ENCODE measurements at places on chromosomes 5 and 9.
A peak's percentile ranks its signal among the peaks of the same experiment; 100 is the strongest.

GRCh38 chr9:456365-456764 lies 241.7 kb downstream of the DOCK8 start:
- peak; percentile 12 for DNase-seq

DNA sequence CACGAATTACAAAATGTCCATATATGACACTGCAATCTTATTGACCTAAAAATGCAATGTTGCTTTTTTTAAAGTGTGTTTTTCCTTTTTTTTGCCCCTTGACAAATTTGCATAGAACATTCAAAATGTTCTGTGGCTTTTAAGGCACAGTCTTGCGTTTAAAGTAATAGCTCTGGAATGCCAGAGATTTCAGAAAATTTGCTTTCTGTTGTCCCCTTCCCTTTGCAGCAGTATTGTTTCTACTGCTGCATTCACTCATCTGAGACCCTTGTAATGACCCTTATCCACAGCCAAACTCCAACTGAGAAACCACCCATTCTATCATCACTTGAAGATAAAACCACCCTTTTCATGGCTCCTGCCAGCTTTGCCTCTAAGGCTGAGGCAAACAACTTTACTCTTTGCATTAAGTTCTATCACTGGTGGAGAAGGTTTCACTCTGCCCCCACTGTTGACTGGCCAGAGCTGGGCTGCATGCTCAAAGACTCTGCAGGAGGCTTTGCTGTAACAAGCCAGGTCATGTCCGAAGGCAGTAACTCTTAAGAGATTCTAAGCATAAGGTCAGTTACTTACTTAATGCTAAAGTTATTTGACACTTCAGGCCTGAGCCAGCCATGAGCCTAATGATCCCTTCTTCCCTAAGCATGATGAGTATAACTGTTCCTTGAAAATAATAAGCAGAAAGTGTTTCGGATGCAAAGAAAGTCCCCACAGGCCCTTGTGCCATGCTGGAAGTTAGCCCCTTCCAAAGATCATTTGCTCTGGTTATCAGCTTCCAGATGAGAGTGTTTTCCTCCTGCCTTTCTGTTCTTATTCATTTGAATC lies 101.9 kb downstream of the CD180 start:
- DNase-seq = peak; percentile 29

DNA sequence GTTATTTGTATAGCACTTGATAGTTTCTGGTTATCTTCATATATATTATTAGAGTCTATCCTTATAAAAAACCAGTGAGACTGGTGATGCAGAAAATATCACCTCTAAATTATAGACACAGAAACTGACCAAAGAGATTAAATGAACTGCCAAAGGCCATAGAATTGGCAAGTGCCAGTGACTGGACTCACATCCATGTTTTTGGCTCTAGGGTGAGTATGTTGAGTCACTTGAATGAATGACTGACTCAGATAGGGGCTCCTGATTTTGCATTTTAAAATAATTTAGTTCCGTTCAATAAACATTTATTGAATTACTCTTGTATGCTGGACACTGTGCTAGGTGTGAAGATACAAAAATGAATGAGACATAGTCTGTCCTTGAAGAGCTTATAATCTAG lies 70.7 kb downstream of the NR2F1 start:
- no peak for DNase-seq

GRCh38 chr5:157067005-157067404 lies 8.1 kb upstream of the HAVCR1 start:
- no peak for DNase-seq

DNA sequence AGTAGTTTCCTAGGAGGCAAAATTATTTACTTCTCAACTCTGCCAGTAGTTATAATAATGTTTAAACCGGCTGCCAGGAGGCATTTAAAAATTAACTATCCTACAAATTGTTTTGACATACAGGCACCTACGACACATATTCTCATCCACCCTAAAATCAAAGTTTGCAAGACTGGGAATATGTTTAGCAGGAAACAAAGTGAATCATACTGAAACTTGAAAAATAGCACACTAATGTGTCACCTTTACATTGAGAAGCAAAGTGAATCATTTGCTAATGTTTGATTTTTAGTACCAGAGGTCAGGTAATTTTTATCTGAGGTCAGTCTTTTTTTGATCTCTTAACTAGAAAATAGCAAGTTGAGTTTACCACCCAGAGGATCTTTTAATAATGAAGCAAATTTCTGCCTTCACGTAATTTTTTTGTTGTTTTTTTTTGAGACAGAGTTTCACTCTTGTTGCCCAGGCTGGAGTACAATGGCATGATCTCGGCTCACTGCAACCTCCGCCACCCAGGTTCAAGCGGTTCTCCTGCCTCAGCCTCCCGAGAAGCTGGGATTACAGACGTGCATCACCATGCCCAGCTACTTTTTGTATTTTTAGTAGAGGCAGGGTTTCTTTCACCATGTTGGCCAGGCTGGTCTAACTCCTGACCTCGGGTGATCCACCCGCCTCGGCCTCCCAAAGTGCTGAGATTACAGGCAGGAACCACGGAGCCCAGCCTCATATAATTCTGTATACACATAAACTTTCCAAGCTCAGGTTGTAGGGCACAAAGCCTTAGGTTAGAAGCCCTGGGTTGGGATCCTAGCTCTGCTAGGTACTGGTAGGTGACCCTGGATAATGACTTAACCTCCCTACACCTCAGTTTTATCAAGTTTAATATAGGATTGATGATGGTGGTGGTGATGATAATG lies 124.3 kb downstream of the UGCG start:
- no peak for DNase-seq

GRCh38 chr5:53322257-53322656 lies 158.2 kb upstream of the FST start:
- DNase-seq = no peak

DNA sequence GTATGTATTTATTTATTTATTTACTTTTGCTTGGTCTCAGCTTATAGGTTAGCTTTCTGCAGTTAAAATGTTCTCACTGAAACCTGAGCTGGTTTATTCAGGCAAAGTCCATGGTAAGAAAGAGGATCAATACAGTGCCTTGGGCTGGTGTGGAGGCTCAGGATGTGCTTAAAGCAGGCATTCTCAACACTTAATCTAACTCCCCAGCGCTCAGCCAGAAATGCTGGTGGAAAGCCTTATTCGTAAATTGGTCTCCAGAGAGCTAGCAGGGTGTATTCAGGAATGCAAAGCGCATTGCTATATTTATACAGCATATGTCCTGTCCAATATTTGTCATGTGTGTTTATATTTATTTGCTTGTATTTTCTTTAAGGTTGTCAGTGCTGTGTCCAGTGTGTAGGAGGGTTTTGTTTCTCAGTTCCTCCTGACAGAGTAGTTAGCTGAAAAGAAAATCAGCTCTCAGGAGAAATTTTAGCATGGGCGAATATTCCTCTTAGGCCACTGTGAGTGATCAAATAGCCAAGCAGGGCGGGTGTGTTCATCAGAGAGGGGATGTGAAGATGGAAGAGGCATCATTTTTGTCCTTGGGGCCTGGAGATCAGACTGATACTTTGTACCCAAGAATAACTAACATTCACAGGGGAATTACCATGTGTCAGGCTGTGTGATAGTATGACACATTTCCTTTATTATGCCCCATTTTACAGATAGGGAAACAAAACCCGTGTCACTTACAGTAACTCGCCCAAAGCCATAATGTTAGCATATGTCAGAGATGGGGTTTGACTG lies 65.8 kb downstream of the DOCK2 start:
- DNase-seq = no peak

- DNase-seq = no peak
Measured at GRCh38 chr5:179827680-179828079, 7.0 kb downstream of the SQSTM1 start.

GRCh38 chr9:135220601-135221575 lies 133.4 kb downstream of the OLFM1 start:
- no peak for DNase-seq

DNA sequence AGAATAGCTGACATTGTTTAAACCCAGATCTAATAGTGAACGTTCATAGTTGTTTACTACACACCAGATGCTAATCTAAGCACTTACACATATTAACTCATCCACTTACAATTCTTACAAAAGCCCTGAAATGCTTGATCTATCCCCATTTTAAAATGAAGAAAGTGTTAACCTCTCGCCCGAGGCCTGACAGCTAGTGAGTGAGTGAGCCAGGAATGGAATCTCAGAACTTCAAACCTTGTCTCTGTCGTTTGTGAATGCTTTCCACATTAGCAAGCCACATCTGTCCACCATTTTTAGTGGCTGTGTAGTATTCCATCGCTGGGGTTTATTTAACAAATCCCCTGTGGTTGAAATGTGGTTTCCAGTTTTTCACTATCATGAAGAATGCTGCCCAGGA lies 24.9 kb upstream of the NEURL1B start:
- no peak for DNase-seq

- DNase-seq = no peak
Measured at GRCh38 chr9:112780450-112781036, 30.0 kb downstream of the SNX30 start.

- no peak for DNase-seq
Measured at GRCh38 chr5:153952893-153953292, 85.8 kb downstream of the FAM114A2 start.

- DNase-seq = no peak
Measured at GRCh38 chr9:134296301-134297082, 29.8 kb upstream of the RXRA start.

GRCh38 chr9:131937451-131937850 lies 142.2 kb downstream of the MED27 start:
- no peak for DNase-seq

GRCh38 chr5:113474100-113474728 lies 14.0 kb downstream of the MCC start:
- no peak for DNase-seq

DNA sequence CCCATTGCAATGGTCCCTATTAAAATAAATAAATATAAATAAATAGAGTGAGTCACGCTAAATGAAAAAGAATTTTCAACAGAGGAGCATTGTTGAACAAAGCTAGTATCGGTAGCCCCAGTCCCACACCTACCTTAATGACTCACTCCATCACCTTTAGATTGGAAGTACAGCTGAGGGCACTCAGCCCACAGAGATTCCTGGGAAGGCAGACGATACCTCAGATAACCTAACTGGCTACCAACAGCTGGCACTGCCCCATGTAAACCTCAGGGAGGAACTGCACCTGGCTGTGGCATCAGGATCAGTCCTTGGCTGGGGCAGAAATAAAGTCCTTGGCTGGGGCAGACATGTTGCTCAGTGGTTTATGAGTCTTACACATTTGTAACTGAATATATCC lies 49.3 kb downstream of the SPRY4 start:
- DNase-seq = no peak

- no peak for DNase-seq
Measured at GRCh38 chr5:407051-407450, 35.9 kb upstream of the EXOC3 start.

GRCh38 chr5:54415896-54416601 lies 39.5 kb upstream of the HSPB3 start:
- DNase-seq = no peak

DNA sequence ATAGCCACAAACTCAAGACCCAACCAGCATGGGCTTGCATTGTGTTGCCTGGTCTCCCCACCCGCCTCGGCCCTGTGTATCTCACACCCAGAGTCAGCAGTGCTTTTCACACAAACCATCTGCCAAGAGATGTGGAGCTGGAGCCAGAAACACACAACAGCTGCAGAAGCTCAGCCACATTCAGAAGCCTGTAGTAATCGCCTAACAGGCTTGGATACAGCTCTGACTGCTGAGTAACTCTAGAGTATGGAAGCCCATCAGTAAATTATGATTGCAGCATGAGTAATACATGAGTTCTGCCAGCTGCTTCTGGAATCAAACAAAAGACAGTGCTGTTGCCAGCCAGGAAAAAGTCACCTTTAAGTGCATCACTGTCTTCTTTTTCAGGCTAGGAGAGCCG lies 16.0 kb downstream of the TEK start:
- DNase-seq = no peak

- DNase-seq = peak; percentile 89
Measured at GRCh38 chr9:90642570-90643539, at the start of gene DIRAS2. TSS of gene DIRAS2 (minus strand) at chr9:90642824. CDS start at chr9:90613827, 28,997 bp downstream.

- DNase-seq = no peak
Measured at GRCh38 chr5:178625679-178626483, 969 bp downstream of the CLK4 start.

GRCh38 chr9:117744856-117745389 lies 40.7 kb downstream of the TLR4 start:
- peak; percentile 75 for DNase-seq

GRCh38 chr5:110738503-110738811 lies 350 bp upstream of the SLC25A46 start:
- no peak for DNase-seq

- DNase-seq = no peak
Measured at GRCh38 chr9:74775396-74775795, 112.3 kb downstream of the TRPM6 start.

- peak; percentile 49 for DNase-seq
Measured at GRCh38 chr5:152218694-152219093, 186.4 kb downstream of the NMUR2 start.

DNA sequence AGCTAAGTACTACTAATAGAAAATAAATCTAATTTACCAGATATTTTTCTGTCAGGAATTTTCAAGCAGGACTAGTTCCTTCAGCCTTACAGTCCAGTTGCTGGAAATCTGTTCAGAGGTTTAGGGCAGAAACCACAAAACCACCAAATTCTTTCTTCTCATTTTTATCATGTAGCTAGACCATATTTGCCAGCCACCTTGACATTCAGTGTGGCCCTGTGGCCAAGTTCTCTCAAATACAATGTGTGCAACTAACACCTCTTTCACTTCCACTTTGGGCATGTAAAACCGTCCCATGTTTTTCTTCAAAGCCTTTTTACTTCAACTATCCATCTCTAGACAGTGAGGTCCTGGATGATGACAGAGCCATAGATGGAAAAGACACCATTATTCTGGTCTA lies 1133.2 kb upstream of the CDH18 start:
- no peak for DNase-seq

DNA sequence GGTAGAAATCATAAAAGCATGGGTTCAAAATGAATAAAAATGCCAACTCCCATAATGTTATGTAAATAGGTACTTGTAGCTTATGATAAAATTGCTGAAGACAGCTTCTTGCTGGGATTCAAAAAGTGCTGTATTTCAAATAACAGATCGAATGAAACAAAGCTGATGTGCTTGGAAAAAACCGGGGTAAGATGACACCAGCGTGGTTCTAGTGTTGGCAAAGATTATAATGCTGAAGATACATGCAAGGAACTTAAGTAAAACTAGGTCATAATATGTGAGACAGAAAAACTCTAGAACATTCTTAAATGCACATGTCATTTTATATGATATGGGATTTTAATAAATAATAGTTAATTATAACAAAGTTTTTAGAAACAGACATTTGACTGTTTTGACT lies 44.4 kb upstream of the APC start:
- DNase-seq = no peak

- DNase-seq = no peak
Measured at GRCh38 chr9:617445-618085, 223.9 kb upstream of the DMRT1 start.

DNA sequence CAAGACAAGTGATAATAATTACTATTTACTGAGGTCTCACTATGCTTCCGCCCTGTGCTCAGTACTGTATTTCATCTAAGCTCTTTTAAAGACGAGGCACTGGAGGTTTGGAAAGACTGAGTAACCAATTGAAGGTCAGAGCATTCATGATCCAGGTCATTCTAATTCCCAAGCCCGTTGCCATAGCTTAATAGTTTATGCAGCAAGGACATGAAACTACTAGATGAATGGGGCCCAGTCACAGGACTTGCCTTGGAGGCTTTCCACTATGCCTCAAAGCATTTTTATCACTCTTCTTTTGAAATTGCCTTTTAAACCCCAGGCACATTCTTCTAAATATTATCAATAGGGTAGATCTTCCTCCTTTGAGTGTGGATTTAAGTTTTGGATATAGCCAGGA lies 17.2 kb upstream of the NFIB start:
- no peak for DNase-seq

- DNase-seq = no peak
Measured at GRCh38 chr5:143054480-143054941, 284.3 kb downstream of the ARHGAP26 start.
